Articular chondrocyte of knee joint (primary cell): ENCODE measurements at places on chromosomes 2 and 18. TPM values are rescaled to one million over a fixed set of nuclear protein-coding genes. Genes with fewer than 3 reads are reported as not detected.

The LCT gene
- 0.22 and 0.26 TPM in 2 replicates for total RNA-seq

The TMX3 gene
- 104 and 118 TPM in 2 replicates for total RNA-seq

The TUBA3D gene
- total RNA-seq: not detected in 2 replicates

The VWA3B gene
- total RNA-seq: 0.11 TPM in 1 of 2 replicates, not detected in the other

The KCNIP3 gene
- total RNA-seq: 3.5 and 4.2 TPM in 2 replicates

The HOXD8 gene
- 9.2 and 10.2 TPM in 2 replicates for total RNA-seq

The SPAG16 gene
- total RNA-seq: 50.7 and 62.9 TPM in 2 replicates

The SNRPD1 gene
- 11.3 and 13.7 TPM in 2 replicates for total RNA-seq

The ARHGEF33 gene
- 1.2 and 1.4 TPM in 2 replicates for total RNA-seq

The GDF7 gene
- total RNA-seq: 0.76 and 0.91 TPM in 2 replicates

The DYSF gene
- total RNA-seq: 0.78 and 2.3 TPM in 2 replicates
